GM12878 (cell line): ENCODE measurements at places on chromosomes 5 and 9. TPM values are rescaled to one million over a fixed set of nuclear protein-coding genes. Genes with fewer than 3 reads are reported as not detected.

Gene C9orf50
- not detected in 2 replicates for total RNA-seq

Gene CMBL
- total RNA-seq, result 8.0 TPM in 2 replicates

GRCh38 chr5:77322406-77322805 is 111.9 kb downstream of the PDE8B start:
- H3K4me3 ChIP-seq, result no peak overlapping the region
- no peaks in the 10 kb centered on the region for H3K36me3 ChIP-seq
- H3K4me1 ChIP-seq, result no peaks in the 10 kb centered on the region

- H3K36me3 ChIP-seq, result no peaks in the 10 kb centered on the region
- H3K4me1 ChIP-seq, result no peaks in the 10 kb centered on the region
- H3K4me3 ChIP-seq, result no peak overlapping the region
Observed at GRCh38 chr5:135235551-135236227, 163.3 kb downstream of the MACROH2A1 start.

GRCh38 chr5:77379558-77380061 is 112.5 kb downstream of the WDR41 start:
- peak; percentile 67 for DNase-seq
- no peak overlapping the region for H3K4me3 ChIP-seq
- H3K27ac ChIP-seq, result peak overlapping the region; percentile 42; the same call in 1 of the 2 replicates
- peaks cover 22% of the 10 kb centered on the region for H3K4me1 ChIP-seq
- H3K27me3 ChIP-seq, result no peaks in the 10 kb centered on the region
- no peaks in the 10 kb centered on the region for H3K36me3 ChIP-seq

DNA sequence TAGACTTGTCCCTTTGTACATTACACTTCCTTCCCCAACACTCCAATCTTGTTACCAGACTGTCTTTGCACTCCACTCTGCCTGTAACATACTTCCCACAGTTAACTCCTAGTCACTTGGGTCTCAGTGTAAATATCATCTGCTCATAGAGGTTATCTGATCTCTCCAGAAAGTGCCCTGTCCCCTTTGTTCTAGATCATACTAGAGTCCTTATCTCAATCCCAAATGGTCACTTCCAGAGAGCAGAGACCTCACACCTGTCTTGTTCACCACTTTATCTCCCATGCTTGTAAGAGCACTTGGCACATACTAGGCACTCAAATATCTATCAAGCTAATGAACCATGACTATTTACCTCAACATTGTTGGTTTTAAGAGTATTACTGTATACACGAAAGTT is 30.4 kb downstream of the SETX start:
- DNase-seq, result no peak
- H3K36me3 ChIP-seq, result peaks cover 2% of the 10 kb centered on the region
- H3K27ac ChIP-seq, result no peak overlapping the region

Gene CMYA5
- 0.13 TPM in 2 replicates for total RNA-seq

DNA sequence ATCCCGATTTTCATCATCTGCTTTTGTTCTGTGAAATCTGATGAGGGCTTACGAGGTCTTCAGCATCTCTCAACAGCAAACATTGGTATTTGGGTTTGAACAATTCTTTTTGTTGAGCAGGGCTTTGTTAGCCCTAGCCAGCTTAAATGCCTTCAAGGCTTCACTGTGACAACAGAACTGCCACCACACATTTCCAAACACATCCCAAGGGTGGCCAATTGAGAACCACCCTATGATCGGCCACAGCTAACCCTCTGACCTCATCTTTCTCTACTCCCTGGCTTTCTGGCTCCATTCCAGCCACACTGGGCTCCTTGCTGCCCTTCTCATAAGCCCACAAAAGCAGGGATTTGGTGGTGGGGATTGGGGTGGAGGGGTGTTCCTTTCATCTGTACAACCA is 17.6 kb downstream of the MTX3 start:
- H3K4me1 ChIP-seq, result no peaks in the 10 kb centered on the region
- H3K36me3 ChIP-seq, result peaks cover 4% of the 10 kb centered on the region
- no peak overlapping the region for H3K4me3 ChIP-seq

Gene CCNO
- total RNA-seq, result not detected in 2 replicates

GRCh38 chr9:92795598-92796336 is 31.1 kb upstream of the BICD2 start:
- H3K27me3 ChIP-seq, result peaks cover 3% of the 10 kb centered on the region
- H3K4me1 ChIP-seq, result peaks cover 8% of the 10 kb centered on the region
- no peaks in the 10 kb centered on the region for H3K36me3 ChIP-seq

DNA sequence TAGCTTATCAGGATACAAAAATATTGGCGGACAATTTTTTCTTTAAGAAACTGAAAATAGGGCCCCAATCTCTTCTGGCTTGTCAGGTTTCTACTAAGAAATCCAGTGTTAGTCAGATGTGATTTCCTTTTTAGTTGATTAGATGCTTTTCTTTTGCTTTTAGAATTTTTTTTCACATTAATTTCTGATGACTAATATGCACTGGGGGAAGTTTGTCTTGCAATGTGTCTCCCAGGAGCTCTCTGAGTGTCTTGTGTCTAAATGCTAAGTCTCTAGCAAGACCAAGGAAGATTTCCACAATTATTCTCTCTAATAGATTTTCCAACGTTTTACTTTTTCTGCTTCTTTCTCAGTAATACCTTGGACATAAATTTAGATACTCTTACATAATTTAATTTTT is 559.8 kb upstream of the TYRP1 start:
- no peak overlapping the region for H3K27ac ChIP-seq
- H3K36me3 ChIP-seq, result no peaks in the 10 kb centered on the region
- H3K27me3 ChIP-seq, result no peaks in the 10 kb centered on the region

DNA sequence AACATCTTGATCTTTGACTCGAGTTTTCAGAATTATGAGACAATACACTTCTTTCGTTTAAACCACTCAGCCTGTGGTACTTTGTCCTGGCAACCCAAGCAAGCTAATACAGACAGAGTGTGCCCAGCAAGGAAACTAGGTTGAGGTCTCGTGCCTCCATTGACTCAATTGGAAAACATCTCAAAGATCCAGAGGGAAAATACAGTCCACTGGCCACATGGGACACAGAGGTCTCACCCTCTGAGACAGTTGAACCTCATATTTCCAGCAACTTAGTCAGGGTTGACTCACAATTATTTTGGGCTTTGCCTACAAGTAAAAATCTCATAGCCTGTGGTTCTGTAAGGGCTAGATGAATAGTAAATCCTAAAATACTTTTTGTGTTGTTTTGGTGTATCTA is 631.5 kb downstream of the MTRR start:
- no peaks in the 10 kb centered on the region for H3K36me3 ChIP-seq
- no peak for DNase-seq
- no peaks in the 10 kb centered on the region for H3K27me3 ChIP-seq
- no peaks in the 10 kb centered on the region for H3K4me1 ChIP-seq
- no peak overlapping the region for H3K27ac ChIP-seq
